GOT3 (cell line): ENCODE measurements at places on chromosomes 1 and 21.

DNA sequence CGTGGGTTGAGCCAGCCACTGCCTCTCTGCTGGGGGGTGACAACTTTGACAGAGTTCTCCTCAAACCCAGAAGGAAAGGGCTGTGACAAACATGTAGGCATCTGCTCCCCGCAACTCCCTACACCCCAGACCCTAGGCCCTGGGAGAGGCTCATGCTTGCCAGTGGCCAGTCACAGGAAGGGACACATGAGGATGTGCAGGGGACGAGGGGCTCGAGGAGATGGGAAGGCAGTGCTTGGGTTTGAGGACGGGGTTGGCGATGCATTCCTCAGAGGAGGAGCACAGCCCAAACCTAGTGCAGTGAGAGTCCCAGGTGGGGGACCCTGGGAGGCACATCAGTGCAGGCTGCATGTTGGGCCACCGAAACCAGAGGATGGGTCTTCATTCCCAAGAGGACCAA, 62.1 kb downstream of the STUM start:
- no peak for DNase-seq

- no peak for DNase-seq
Measured at GRCh38 chr1:235404190-235404589, 37.0 kb downstream of the TBCE start.

DNA sequence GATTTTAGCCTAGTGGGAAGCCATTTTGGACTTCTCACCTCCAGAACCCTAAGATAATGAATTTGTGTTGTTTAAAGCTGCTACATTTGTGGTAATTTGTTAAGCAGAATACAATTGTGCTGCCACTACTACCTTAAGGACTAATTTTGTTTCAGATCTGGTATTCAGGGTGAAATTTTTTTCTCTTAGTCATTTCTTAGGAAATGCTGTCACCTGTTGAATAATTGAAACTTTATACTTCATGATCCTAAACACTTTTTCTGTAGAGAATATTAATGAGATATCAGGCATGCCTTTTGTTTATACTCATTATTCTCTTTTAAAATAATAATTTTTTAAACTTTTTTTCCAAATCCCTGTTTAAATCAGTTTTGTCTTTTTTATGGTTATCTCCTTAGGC, 246.8 kb downstream of the TGFB2 start:
- DNase-seq = no peak

GRCh38 chr1:185936641-185937040, 202.4 kb downstream of the HMCN1 start:
- DNase-seq = no peak

- no peak for DNase-seq
Measured at GRCh38 chr1:62784509-62785365, 805 bp downstream of the ATG4C start.

- no peak for DNase-seq
Measured at GRCh38 chr1:169765580-169766331, 29.0 kb downstream of the METTL18 start.

GRCh38 chr1:78760858-78761257, 111.2 kb downstream of the IFI44 start:
- no peak for DNase-seq

GRCh38 chr1:101190441-101190840, 46.4 kb upstream of the S1PR1 start:
- no peak for DNase-seq

DNA sequence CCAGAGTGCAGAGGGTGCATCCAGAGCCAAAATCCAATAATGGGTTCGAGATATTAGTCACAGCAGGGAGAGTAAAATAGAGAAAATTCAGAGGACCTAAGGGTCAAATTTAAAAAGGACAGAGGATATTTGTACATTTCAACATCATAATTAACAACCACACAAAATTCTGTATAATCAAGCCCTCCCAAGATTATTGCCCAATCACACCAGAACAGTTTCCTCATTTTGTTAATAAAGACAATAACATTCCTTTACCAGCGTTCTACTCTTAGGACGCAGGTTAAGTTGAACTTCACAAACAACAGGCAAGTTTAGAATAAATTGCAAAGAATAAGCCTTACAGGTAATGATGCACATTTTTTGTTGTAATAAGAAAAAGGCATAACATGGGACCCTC, 462.8 kb downstream of the PTPRC start:
- no peak for DNase-seq

GRCh38 chr1:3831689-3832088, 25.3 kb downstream of the CEP104 start:
- no peak for DNase-seq

GRCh38 chr21:29586696-29587095, 288.0 kb downstream of the BACH1 start:
- DNase-seq = no peak
